Stomach (tissue), 19 donors: ENCODE measurements at places on chromosomes 2 and 18.

GRCh38 chr2:106358081-106358480 is 110.1 kb downstream of the RGPD3 start:
- DNase-seq, result no peak

DNA sequence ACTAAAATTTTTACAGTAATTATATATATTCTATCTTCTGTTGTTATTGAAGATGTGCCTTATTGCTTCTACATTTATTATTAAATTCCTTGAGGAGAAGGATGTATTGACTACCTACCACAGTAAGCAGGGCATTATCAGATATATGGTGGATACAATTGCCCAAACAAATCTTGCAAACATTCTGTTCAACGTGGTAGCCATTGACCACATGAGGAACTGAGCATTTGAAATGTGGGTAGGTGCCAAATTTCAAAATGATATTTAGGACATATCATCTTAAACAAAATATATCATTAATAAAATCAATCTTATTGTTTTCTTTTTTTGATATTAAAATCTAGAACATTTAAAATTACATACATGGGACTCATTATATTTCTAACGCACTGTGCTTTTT is 11.1 kb downstream of the SCN3A start:
- DNase-seq, result no peak

DNA sequence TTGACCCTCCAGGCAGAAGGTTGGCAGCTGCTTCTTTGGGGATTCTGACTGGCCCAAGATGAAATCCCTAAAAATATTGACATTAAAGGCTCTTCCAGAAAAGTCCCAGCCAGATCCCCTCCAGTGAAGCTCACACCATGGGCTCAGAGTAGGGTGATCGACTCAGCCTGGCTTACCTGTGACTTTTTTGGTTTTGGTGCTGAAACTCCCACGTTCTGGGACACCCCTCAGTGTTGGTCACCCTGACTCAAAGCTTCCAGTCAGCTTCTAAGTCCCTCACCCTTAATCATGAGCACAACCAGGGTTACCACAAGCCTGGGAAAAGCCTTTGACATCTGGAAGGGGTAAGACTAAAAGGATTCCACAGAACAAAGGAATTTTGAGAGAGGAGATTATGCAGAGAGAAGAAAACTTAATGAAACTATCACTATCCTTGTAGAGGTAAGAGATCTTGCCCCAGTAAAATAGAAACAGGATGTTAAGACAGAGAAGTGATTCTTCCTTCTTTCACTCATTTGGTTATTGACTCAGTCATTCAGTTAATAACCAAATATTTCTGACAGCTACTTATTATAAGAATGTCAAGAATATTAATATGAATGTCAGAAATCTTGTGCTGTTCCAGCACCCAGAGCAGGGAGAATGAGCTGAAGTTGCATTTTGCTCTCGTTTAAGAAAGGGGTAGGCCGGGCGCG is 66.8 kb upstream of the SEC11C start:
- no peak for DNase-seq

GRCh38 chr2:204026294-204026693 is 89.7 kb downstream of the ICOS start:
- DNase-seq, result no peak

- no peak for DNase-seq
Observed at GRCh38 chr2:148545390-148546256, 98.9 kb upstream of the EPC2 start.

DNA sequence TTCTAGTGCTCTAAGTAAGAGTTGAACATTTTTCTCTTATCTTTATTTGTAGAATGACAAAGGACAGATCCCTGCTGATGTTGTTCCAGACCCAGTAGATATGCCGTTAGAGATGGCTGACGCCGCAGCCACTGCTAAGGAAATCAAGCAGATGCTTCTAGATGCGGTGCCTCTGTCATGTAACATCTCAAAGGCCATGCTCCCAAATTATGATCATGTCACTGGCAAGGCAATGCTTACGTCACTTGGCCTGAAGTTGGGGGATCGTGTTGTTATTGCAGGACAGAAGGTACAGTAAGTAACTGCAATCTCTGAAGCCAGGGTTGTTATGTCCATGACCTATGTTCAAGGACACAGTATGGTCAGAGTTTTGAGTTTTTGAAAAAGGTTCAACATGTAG is 28.4 kb downstream of the CLIP4 start:
- no peak for DNase-seq

DNA sequence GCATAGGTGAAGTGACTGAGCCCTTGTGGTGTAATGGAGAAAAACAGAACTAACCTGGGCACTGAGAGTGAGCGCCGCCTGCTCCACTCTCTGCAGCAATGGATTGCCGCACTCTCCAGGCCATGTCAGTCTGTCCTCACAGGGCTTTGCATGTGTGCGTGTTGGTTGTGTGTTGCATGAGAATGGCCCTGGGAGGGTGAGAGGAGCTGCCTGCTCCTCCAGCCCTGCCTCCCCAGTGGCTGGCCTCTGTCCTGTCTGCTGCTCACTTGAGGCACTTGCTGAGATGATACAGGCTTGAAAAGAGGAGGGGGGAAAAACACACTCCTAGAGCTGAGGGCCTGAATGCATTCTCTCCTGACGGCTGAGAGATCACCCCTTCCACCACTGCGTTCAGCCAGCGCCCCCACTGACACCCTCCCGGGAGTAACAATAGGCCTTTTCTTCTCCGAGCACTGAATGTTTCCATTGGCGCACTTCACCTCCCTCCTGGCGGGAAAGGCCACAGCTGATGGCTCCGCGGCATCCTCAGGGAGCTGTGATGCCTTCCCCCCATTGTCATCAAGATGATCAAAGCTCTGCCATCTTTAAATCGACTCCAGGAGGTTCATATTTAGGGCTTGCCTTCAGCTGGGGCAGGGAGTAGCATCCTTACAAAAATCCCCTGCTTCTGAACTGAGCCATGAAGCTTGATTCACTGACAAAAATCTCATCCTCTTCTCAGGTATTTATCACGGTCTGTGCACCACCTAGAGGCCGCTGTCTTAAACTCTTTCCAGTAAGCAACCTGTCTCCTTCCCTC is 49.9 kb upstream of the DAPL1 start:
- DNase-seq, result peak; percentile 87

- peak; percentile 3 for DNase-seq
Observed at GRCh38 chr2:40038646-40039045, 259.6 kb upstream of the THUMPD2 start.

DNA sequence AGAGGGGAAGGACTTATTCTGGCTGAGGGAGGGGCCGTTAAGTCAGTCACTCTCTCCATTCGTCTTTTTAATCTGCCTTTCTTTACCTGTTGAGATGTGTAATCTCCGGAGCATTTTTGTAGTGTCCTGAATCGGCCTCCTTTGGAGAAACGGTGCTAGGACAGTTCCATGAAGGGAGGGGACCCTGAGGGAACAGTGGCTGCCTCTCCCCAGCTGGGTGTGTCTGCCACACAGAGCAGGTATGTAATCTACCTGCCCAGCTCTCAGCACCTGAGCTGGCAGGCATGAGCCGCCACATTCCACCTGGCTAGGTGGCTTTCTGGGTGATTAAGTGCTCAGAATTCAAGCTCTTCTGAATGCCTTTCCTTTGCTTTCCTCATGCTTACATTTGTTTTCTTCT is 131.2 kb downstream of the WDSUB1 start:
- DNase-seq, result peak; percentile 72
